ENCODE measurements at places on chromosomes 16 and 17.

DNA sequence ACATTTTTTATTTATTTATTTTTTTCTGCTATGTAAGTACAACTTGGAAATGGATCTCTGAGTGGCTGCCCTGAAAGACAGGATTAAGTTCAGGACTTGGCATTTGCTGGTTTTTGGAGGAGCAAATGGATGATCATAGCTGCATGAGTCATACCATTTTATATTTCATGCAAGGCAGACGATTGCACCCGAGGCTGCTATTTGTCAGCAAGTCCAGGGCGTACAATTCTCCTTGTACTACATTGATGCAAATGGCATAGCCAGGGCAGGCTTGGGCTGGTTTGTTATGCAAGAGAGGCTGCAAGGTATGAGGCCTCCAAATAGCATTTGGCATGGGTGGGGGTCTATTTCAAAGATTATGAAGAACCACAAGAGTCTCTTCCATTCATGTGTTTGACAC lies 81.2 kb upstream of the CACNG3 start:
- no peak for DNase-seq

GRCh38 chr17:31738488-31738887 lies 120.6 kb downstream of the COPRS start:
- no peak for DNase-seq

GRCh38 chr17:31588034-31588433 lies 196.6 kb downstream of the RAB11FIP4 start:
- DNase-seq: no peak

DNA sequence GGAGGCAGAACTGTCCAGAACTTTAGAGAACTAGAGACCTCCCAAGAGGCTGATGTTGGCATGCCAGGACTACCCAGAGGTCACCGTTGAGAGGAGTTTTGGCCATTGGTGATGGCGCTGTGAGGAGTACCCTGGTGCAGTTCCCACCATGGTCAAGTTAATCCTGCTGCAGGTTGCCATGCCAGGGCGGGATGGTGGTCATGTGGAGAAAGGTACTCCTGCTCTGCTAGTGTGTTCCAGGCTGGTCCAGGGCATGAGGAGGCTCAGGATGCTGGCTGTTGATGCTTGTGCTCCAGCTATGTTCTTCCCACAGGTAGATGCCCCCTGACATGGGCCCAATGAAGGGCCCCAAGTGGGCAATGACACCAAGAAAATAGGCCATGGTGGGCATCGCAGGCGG lies 4.1 kb upstream of the PHF12 start:
- DNase-seq: no peak

DNA sequence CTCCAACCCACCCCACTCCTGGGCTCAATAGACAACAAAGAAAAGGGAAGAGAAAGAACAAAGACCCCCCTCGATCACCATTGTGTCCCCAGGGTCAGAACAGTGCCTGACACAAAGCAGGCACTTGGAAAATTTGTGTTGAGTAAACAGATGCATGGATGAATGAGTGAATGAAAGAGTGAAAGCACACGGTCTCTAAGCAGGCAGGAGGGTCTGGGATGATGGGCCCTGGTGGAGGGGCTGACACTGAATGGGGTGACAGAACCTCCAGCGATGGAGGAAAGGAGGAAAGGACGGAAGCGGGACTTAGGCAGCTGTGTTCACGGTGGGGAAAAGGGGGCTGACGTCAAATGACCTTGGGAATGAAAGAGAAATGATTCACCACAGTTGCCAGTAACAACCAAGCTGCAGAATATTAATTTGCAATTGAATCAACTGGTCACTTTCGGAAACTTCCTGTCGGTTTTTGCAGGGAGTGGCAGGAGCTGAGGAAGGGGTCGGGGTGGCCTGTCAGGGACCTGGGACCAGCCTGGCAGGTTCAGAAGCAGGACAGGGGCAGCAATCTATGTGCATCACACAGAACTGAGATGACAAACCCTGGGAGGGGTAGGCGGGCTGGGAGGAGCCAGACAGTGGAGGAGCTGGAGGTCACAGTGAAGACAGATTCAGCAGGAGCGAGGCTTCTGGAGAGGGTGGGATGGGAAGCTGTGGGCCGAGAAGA lies 6.7 kb upstream of the GAST start:
- DNase-seq: no peak

DNA sequence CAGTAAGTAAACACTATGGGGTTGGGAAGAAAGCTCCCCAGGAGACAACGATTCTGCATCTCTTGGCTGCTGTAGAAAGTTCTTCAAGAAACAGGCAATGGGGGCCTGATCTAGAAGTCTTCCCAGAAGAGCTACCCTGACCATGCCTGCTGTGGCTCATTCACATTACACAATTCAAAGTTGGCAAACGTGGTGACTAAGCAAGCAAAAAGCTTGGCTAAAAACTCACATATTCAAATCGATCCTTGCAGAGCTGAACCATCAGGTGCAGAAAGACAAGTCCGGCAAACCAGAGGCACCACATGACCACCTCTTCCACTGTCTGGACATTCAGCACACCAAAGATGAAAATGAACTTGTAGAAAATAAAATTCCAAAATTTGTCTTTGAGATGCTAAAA lies 16.1 kb downstream of the AMFR start:
- DNase-seq: no peak

DNA sequence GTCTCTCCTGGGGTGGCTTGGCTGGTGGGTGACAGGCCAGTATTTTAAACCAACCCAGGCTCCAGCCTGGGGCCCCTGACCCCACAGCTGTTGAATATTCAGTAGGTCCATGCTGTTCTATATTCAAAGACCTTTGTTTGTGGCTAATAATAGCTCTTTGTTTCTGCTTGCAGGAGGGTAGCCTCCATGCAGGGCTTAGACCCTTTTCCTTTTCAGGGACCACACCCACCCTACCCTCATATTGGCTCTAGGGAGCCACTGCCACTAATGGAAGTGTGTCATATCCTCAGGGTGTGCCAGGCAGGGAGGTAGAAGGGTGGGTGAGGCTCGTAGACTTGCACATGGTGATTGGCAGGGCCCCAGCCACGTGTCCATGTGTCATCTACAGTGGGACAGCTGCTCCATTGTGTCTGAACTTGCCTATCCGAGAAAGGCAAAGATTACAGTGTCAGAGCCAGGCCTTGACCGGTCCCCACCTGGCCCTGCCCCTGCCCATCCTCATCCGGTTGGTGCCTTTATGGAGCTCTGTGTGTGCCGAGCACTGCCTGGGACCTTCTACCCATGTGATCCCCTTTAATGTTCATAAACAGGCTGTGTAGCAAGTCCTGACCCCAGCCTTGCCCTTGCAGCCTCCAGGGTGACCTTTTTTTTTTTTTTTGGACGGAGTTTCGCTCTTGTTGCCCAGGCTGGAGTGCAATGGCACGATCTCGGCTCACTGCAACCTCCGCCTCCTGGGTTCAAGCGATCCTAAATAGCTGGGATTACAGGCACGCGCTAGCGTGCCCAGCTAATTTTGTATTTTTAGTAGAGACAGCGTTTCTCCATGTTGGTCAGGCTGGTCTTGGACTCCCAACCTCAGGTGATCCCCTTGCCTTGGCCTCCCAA lies 22.1 kb downstream of the TMC7 start:
- peak; percentile 83 for DNase-seq

DNA sequence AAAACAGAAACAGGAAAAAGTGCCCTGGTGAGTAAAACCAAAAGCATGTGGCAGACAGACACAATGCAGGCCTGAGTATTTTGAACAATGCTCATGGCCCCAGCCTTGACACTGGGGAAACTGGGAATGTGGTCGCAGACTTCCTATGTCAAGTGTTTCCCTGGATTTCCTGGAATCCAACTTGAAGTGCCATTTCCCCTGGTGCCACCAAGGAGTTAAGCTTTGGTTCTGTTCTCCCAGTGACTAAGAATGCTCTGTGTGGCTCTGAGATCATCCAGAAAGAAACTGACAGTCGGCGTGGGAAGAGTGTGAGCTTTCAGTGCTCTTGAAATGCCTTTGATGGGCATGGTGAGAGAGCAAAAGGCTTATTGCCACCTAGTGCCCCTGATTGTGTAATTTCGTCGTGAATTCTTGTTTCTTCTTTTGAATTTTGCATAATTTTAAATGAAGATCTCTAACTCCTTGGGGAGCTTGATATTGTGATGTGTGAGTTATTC lies 96.0 kb downstream of the YPEL2 start:
- DNase-seq: peak; percentile 17

DNA sequence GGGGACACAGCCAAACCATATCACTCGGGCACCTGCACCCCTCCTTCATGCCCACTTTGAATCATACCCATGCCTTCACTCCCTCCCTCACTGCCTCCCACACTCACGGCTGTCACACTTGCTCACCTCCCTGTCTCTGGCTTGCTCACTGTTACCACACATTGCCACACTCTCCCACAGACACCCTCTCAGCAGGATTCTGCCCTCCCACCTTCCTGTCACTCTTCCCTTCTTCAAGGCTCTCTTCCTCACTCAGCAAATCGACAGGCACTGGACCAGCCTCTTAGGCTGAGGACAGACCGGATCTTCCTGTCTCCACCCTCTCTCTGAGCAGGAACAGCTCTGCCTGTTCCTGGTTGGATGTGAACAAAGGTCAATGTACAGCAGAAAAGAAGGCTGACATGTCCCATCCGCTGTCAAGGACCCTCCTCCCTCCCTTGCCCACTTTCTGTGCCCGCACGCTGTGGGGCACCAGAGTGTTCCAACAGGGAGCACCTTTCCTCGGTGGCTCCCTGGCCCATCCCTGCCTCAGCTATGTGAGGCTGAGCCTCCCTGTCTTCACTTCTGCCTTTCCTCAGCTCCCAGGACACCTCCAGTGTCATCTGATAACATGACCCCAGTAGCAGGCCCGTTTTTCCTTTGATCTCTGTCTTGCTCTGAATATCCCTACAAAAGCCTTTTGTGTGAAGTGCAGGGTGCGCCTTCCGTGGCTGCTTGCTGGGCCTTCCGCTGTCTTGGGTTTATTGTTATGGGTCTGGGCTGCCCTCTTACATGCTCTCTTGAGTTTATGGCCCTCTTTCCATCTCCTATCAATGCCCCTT lies 47.0 kb downstream of the CCDC182 start:
- no peak for DNase-seq

GRCh38 chr16:65201511-65201910 lies 79.6 kb upstream of the CDH11 start:
- no peak for DNase-seq

GRCh38 chr16:3188925-3189825 lies 1.2 kb downstream of the OR1F1 start:
- no peak for DNase-seq

DNA sequence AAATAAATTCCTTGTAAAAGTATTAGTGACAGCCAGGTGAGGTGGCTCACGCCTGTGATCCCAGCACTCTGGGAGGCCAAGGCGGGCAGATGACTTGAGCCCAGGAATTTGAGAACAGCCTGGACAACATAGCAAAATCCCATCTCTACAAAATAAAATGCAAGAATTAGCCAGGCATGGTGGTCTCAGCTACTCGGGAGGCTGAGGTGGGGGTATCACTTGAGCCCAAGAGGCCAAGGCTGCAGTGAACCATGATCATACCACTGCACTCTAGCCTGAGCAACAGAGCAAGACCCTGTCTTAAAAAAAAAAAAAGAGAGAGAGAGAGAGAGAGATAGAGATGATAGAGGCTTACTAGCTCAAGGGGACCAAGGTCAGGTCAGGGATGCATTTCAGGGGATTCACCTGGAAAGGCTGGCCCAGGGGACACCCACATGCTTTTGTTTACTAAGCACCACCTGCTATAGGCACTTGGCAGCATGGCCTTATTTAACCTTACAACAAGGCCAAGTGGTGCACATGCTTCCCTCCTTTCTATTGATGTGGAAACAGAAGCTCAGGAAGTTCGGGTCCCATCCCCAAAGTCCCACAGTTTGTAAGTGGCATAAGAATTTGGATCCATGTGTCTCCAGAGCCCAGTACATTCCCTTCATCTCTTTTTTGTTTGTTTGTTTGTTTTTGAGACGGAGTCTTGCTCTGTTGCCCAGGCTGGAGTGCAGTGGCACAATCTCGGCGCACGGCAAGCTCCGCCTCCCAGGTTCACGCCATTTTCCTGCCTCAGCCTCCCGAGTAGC lies 12.4 kb upstream of the SRCIN1 start:
- DNase-seq: no peak

DNA sequence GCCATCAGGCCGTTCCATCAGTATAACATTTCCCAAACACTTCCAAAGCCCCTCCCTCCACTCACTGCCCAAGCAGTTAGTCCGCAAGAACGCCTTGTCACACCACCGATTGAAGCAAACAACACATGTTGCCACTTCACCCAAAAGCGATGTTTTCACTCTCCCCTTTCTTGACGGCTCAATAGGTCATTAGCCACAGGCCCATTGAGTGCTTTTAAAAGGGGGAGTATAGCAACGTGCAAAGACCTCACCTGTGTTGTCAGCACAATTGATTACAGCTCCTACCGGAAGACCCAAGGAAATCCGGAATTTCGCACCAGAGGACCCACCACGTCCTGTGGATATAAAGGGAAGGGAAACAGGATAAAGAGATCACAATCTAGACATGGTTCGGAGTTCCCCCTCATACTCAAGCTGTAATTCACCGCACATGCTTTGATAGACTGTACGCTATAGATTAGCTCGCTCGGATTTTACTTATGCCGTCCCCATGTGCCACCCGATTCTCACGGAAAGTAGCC lies 690 bp downstream of the RPL23 start:
- no peak for DNase-seq

Measured in C1 segment of cervical spinal cord (tissue), 14 donors.